Activated naive CD8-positive, alpha-beta T cell treated with anti-CD3 and anti-CD28 coated beads, Interleukin-2, amount 50 U/mL, for 16 hours (primary cell): ENCODE measurements at places on chromosomes 13 and 19.

DNA sequence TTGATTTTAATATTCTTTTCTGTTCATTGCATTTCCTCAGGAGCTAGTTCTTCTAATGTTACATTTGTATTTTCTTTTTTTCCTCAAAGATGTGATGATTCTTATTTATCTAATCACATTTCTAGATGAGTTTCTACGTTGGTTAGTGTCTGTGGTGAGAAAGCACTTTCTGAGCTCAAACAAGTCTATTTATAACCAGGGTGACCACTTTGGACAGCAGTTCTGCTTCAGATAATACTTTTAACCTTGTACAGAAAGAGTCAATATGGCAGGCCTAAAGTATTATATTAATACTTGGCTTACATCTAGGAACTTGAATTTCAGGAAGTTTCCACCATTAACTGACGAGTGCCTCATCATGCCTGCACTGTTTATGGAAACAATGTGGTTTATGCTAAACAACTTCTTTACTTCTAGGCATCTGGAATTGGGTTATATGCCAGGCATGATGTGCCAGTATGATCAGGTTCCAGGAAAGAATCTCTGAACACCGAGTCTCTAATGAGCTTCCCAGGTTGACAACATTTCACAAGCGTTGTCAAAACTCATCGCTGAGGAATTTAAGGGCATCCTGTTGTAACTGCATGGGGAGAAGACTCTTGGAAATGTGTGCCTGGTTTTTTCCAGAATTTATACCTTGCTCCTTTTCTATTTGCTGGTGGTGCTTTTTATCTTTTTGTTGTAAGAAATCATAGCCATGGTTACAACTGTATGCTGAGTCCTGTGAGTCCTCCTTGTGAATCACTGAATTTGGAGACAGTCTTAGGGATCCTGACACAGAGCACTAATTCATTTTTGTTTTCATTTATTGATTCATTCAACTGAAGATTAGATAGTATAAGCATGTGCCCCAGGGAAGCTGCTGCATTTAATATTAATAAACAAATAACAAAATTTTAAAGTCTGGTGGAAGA, 344.4 kb upstream of the PCDH9 start:
- no peak for DNase-seq

DNA sequence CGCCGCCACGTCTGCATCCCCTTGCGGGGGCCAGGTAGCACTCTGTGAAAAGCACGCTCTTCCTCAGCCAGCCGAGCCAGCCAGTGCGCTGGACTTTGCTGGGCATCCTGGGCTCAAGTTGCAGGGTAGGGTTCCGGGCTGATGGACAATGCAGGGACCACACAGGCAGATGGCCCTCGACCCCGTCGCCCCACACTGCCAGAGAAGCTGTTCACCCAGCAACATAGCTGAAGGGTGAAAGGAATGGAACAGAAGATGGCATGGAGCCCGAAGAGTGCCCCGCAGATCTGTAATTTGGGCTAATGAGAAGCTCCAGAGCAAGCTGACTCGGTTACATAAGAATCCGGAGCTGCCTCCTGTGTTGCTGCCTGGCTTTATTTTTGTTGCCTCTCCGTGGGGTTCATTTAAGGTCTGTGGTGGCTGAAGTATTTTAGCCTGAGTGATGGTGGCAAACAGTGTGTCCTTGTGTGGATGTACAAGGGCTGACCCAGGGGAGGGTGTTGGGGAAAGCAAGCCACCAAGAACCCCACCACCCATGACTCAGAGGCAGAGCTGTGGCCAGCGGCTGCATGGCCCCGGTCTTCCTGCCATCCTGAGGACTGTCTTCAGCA, 105.8 kb downstream of the SOX1 start:
- DNase-seq: no peak

- DNase-seq: no peak
Observed at GRCh38 chr13:71285700-71286099, 581.3 kb downstream of the DACH1 start.

- no peak for DNase-seq
Observed at GRCh38 chr13:80655778-80656511, 315.0 kb upstream of the SPRY2 start.

DNA sequence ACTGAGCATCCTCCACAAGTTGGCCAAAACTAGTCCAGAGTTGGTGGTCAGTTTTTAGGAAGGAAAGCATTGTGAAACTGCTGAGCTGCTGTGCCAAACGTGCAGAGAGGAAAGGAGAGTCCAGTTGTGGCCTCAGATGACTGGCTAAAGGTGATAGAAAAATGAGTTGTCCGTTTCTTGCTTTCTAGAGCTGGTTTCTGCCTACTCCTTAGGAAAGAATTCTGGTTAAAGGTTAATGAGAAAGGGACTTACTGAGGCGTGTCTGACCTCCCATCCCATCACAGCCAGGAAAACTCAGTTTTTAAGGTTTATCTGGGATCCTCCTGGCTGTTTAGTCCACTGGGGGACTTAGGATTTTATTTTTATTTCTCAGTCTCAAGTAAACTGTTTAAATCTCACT, 1186.3 kb downstream of the UQCRFS1 start:
- no peak for DNase-seq

GRCh38 chr13:112838842-112839117, 130.2 kb upstream of the MCF2L start:
- no peak for DNase-seq

DNA sequence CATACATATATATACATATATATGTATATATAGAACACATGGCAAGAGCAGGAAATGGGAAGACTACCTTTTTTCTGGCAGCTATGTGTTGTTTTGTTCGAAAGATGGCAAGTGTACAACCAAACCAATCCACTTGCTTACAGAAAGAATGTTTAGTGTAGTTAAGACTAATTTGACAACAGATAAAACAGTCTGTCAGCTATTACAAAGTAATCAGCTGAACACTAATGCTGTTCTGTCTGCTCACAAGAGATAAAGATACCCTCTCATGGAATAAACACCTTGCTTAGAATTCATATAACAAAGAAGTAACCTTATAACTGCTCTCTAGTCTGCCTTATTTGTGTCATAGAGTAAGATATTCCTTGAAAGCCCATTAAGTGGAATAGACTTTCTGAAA, 858 bp upstream of the KCNRG start:
- no peak for DNase-seq

GRCh38 chr19:48683349-48683748, 10.5 kb upstream of the NTN5 start:
- DNase-seq: no peak

DNA sequence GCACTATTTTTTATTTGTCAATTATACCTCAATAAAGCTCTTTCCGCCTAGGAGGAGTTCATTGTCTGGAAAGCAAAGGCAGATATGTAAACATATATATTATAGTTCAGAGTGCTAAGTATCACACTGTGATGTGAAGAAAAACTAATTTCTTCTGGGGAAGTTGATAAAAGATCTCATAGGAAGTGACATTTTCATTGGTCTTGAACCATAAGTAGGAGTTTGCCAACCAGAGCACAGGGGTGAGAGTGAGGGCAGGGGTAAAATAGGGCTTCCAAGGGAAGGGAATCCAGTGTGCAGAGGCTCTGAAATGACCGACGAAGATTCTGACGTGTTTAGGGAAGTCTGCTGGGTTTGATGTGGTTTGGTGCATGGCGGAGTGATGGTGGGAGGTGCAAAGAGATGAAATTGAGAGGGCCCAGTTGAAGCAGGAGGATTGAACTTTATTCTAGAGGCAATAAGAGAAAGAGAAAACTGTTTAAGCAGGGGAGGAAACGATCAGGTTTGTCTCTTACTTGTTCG, 780 bp upstream of the GTF2F2 start:
- peak; percentile 26 for DNase-seq
